Esophagus squamous epithelium (tissue), 5 donors: ENCODE measurements at places on chromosomes 5 and 9.

DNA sequence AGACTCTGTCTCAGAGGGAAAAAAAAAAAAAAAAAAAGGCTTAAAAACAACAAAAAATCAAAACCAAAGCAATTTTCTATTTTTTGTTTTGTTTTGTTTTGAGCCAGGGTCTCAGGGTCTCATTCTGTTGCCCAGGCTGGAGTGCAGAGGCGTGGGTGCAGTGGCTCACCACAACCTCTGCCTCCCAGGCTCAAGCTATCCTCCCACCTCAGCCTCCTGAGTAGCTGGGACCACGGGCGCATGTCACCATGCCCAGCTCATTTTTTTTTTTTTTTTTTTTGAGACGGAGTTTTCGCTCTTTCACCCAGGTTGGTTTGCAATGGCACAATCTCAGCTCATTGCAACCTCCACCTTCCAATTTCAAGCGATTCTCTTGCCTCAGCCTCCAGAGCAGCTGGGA, 5.7 kb downstream of the STK10 start:
- DNase-seq = no peak

DNA sequence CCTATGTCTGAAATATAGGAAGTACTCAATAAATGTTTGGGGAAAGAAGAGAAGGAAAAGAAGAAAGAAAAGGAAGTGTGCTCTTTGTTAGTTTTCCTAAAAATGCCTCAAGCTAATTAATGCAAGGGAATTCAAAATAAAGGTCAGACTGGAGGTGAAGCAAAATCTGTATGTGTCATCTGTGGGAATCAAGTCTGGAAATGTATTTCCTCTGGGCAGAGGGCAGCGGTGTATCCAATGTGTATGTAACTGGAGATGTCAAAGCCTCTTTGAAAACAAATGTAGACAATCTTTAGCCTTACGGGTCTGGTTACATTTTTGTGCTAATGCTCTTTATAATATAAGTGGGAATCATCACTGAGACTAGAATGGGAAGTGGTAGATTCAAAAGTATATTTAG, 471.4 kb downstream of the MAN2A1 start:
- no peak for DNase-seq

GRCh38 chr5:1177826-1178528, 23.4 kb upstream of the SLC6A19 start:
- DNase-seq = no peak

GRCh38 chr5:51380603-51381207, 2.5 kb upstream of the ISL1 start:
- no peak for DNase-seq

- no peak for DNase-seq
Observed at GRCh38 chr9:85741095-85741874, 469 bp downstream of the AGTPBP1 start.

GRCh38 chr5:163595932-163596607, 90.7 kb downstream of the MAT2B start:
- DNase-seq = no peak

GRCh38 chr5:74579215-74579614, 61.3 kb downstream of the ENC1 start:
- DNase-seq = no peak

- no peak for DNase-seq
Observed at GRCh38 chr9:19623941-19624340, 164.9 kb downstream of the SLC24A2 start.

DNA sequence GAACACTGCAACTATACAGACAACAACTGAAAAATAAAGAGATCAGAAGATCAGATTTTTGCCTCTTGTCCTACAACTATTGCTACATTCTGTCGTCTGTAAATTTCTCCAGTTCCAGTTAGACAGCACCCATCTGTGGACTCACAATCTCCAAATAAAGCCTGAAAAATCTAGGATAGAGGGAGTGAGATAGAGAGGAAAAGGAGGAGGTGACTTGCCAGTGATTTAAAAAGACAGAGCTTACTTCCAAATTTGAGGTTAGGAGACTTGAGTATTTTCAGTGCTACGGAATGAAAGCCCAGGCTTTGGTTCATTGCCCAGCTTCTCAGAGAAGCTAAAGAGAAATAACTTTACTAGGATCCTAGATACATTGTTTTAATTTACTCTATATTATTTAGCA, 63.6 kb downstream of the PTCD2 start:
- no peak for DNase-seq

GRCh38 chr5:81105261-81105877, 127.8 kb upstream of the CKMT2 start:
- no peak for DNase-seq

GRCh38 chr5:91293131-91293530, 90.0 kb downstream of the ARRDC3 start:
- no peak for DNase-seq

- DNase-seq = no peak
Observed at GRCh38 chr5:32780508-32780919, 69.4 kb downstream of the NPR3 start.

DNA sequence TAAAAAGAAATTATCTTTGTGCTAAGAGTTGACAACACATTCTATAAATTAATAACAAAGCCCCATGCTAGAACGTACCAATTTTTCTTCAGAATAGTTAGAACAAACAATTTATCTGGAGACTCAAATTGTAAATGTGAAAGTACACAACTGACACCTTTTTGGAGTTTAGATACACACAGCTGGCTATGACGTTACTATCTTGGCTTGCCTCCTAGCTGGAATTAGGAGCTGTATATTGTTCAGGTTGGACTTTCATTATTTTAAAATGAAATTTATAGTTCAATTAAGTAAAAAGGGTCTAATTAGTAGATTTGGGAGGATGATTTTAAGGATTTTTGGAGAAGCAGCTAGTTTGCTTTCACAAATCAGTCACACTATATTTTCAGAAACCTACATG, 393.9 kb upstream of the RIOK2 start:
- DNase-seq = no peak

DNA sequence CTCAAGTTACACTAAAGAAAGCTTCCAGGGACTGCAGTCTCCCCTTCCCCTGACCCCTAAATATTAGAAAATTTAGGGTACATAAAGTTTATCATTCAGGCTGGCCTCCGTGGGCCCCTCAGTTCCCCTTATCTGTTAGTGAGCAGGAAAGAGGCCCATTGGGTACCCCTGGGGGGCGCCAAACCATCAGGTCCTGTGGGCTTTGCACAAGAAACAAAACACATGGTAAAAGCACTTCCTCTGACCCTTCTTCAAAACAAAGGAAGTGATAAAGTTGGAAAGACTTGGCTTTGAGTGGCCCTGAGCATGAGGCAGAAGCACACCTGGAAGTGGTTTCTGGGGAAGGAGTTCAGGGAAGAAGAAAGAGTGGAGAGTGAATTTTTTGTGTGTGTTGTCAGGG, 213.0 kb downstream of the SMARCA2 start:
- no peak for DNase-seq

GRCh38 chr5:598564-598890, 13.6 kb upstream of the CEP72 start:
- DNase-seq = no peak

DNA sequence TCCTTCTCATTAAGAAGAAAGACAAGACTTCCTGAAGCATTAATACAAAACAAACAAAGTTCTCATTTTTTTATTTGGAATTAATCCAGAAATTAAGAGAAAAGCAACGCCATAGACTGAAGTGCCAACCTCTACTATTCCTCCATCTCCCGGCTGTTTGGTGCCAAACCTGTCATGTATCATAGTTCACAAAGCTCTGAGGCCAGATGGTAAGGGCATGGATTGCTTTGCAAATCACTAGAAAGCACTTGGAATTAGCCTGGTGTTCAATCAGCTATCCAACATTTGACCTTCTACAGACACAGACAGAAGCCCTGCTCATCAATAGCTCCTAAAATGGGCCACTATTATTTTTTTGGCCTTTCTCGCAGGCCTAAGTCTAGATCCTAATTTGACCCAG, 33.8 kb downstream of the HTR1A start:
- no peak for DNase-seq
